Stimulated activated CD8-positive, alpha-beta memory T cell treated with anti-CD3 and anti-CD28 coated beads, Interleukin-15, amount 100 ng/mL, for 24 hours (primary cell): ENCODE measurements at places on chromosomes 13 and 19.

- no peak for DNase-seq
These were observed 17.7 kb upstream of the POU4F1 start for GRCh38 chr13:78620936-78621470.

- DNase-seq, result no peak
These were observed 9.0 kb downstream of the FPR3 start for GRCh38 chr19:51803967-51804366.

- no peak for DNase-seq
These were observed 9.1 kb upstream of the OLFM2 start for GRCh38 chr19:9945319-9945966.

DNA sequence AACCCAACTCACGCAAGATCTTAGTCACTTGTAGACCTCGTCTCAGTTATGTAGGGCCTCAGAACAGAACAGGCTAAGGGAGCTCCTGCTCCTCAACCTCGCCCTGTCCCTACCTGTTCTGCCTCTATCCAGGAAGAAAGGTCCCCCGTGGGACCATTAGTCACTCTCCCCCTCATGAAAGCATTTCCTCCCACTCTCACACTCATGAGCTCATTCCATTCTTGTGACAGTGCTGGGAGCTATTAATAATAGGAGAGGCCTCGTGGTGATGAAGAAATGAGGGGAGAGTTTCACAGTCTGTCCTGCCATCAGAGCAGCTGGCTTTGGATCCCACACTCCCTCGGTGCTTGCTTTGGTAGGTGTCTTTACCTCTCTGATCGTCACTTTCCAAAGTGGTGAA is 10.2 kb downstream of the PPP2R1A start:
- DNase-seq, result no peak

DNA sequence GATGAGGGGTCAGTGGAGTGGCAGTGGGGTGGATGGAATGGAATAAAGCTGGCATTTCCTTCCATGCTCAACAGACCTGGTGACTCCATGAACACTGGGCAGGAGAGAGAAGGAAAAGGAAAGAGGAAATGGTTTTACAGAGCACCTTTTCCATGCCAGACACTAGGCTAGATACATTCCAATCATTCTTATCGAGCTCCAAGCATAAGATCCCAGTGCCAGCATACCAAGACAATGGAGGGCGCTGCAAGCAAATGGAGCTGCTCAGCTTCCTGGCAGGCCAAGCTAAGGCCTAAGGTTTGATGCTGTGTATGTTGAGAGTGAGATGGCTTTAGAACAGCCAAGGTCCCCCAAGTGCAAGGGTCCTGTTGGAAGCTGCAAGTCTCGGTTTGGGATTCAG is 113.2 kb downstream of the HSPH1 start:
- no peak for DNase-seq

GRCh38 chr19:45451131-45451849 is 16.5 kb upstream of the FOSB start:
- DNase-seq, result no peak

GRCh38 chr19:6109947-6110346 is 353 bp downstream of the RFX2 start:
- no peak for DNase-seq

GRCh38 chr13:49563516-49563915 is 21.8 kb downstream of the RCBTB1 start:
- no peak for DNase-seq

DNA sequence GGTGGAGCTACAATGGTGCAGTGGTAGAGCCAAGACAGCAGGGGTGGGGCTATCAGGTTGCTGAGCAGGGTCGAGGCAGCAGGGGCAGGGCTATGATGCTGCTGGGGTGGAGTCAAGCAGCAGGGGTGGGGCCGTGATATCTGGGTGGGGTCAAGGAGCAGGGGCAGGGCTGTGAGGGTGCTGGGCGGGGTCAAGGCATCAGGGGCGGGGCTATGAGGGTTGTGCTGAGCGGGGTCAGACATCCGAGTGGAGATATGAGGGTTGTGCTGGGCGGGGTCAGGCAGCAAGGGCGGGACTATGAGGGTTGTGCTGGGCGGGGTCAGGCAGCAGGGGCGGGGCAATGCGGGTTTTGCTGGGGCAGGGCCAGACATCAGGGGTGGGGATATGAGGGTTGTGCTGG is 14.7 kb downstream of the HCN2 start:
- no peak for DNase-seq

GRCh38 chr19:18321734-18322102 is 1.2 kb downstream of the LSM4 start:
- no peak for DNase-seq

DNA sequence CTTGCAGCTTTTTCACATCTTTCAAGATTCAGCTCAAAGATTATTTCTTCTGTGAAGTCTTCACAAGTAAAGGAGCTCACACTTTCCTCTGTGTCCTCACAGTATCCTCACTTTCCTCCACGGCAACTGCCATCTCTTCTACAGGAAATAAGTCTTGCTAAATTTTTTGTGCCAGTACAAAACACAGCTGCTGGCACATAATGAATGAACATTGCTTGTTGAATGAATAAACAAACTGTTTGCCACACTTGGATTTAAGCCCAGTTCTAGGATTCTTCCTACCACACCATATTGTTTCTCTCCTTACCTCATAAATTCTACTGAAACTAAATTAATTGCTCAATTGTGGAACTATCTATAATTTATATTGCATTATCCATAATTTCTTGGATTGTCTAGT is 59.5 kb downstream of the RAP2A start:
- DNase-seq, result no peak

DNA sequence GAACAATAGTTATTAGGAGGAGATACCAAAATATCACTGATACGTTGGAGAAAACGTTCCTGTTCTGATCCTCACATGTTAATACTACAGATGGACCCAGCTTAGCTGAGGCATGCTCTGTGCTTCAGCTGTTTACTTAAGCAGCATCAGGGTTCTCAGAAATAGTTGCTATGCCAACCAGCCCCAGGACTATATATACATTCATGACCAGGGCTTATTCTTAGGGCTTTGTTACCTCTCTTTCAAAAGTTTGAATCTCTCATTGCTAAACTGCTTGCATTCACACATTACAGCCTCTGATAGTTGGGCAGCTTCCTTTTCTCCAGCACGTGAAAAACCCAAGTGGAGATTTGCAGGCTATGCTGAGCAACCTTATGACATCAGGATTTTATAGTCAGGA is 800.4 kb downstream of the DIAPH3 start:
- no peak for DNase-seq

DNA sequence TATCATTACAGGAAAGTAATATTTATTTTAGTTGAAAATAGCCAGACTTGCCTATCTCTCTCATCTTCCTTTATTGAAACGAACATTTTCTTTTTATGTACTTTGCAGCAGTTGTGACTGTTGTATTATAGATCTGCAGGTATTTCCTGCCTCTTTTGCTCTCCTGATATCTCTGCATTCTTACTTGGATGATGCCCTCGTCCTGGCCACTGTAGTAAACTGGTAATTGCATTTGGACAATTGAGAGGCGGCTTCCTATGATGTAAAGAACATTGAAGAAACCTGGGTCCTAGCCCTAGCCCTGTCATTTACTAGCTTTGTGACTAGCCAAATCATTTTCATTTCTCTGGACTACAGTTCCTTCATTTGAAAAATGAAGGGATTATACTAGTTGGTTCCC is 6.4 kb downstream of the ARHGAP35 start:
- DNase-seq, result no peak

GRCh38 chr13:51557875-51558612 is 26.2 kb upstream of the WDFY2 start:
- DNase-seq, result no peak

DNA sequence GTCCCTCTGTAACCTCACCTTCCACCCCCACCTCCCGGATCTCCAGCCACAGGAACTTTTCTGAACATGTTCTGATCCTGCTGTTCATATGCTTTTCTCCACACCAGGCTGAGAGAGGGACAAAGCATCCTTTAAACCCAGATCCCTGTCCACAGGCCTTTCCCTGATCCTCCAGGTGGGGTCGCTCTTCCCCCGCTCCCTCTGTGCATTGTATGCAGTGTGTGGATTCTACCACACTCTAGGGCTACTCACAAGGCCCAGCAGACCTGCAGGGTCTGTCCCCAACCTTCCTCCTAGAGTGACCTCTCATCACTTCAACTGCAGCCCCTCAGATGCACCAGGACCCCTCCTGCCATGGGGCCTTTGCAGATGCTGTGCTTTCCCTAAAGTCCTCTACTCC is 1200.6 kb downstream of the UQCRFS1 start:
- no peak for DNase-seq

- DNase-seq, result no peak
These were observed 61.6 kb downstream of the ALOX5AP start for GRCh38 chr13:30796631-30797601.

DNA sequence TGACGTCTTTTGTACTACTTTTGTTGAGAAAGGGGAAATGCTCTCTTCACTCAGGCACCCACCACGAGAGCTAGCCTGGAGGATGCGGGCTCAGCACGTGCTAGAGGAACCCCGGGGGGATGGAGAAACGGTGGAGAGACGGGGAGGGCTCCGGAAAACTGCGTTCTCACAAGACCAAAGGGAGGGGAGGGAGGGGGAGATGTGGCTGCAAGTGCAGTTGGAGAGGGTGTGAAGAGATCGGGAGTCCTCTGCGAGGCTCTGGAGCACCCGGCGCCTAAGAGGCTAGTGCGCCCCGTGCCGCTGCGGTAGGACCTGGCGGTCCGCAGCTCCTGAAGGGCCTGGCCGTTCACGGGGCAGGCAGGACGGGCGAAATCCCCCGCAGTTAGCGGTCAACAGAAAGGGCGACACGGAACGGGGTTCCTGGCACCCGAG is 43.4 kb upstream of the XPO4 start:
- no peak for DNase-seq
